ENCODE measurements at places on chromosomes 6 and 20.

GRCh38 chr20:39986173-39986904 lies 702.7 kb downstream of the MAFB start:
- DNase-seq = no peak

GRCh38 chr6:135938576-135939207 lies 87.2 kb downstream of the PDE7B start:
- DNase-seq = no peak

DNA sequence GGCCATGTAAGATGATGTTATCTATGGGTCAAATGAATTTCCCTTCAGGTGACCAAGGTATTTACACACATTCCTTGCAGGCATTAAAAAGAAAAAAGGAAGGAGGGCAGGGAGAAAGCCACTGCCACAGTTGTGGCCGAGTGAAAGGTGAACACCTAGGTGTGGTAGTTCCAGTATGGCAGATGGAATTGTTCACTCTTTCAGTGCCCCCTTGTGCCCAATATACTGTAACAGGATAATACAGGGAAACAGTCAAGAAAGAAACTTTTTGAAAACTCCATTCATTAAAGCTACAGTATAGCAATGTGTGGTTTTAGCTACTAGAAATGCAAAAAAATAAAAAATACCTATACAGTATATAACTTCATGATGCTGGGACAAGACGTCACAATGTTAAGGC lies 52.1 kb downstream of the BMP2 start:
- DNase-seq = no peak

DNA sequence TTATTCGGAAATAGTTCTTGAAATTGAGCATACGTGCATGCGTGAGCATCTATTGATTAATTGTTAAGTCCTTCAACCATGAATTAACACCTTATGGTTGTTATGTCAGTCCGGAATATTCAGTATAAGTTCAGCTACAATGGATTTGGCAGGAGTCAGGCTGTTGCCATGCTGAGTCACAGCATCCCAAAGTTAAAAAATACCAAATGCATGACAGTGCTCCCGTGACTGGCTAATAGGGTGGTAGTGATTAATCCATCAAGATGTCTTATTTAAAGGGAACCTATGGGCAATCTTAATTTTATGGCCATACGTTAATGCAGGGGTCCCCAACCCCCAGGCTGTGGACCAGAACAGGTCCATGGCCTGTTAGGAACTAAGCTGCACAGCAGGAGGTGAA lies 10.5 kb downstream of the RAE1 start:
- DNase-seq = no peak

GRCh38 chr6:100346203-100346602 lies 118.5 kb downstream of the SIM1 start:
- DNase-seq = no peak
